Peyer's patch (tissue), 4 donors: ENCODE measurements at places on chromosomes 4 and X.

GRCh38 chr4:113907559-113907958 lies 71.9 kb downstream of the ARSJ start:
- no peak for DNase-seq

GRCh38 chrX:2584251-2585157 lies 83.7 kb upstream of the DHRSX start:
- no peak for DNase-seq

GRCh38 chrX:154437971-154438893 lies 1.3 kb downstream of the GDI1 start:
- no peak for DNase-seq

- no peak for DNase-seq
These were observed 12.9 kb downstream of the TLR10 start for GRCh38 chr4:38769857-38770256.

GRCh38 chrX:69268611-69269010 lies 103.4 kb upstream of the PJA1 start:
- no peak for DNase-seq

GRCh38 chr4:79050541-79050880 lies 111.3 kb upstream of the PAQR3 start:
- DNase-seq, result no peak

- no peak for DNase-seq
These were observed 56.6 kb downstream of the AREG start for GRCh38 chr4:74501579-74501978.

DNA sequence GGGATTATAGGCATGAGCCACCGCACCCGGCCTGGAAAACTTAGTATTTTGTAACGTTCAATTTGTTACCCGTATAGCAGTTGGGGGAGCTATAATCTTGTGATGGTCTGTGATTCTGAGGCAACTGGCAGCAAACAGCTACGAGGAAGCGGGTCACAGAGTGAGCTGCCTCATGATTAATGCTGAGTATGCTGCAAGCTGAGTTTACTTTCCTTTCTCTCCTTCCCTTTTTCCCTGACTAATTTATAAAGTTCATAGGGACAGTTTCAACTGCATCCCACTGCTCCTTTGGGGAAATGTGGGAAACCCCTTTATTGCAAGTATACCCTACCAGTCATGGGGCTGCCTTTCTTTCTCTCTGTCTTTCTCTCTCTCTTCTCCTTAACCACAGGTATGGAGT lies 17.7 kb upstream of the ELOVL6 start:
- DNase-seq, result no peak

- DNase-seq, result no peak
These were observed 99.6 kb upstream of the AFAP1 start for GRCh38 chr4:8039290-8039689.

- no peak for DNase-seq
These were observed 10.7 kb upstream of the EPGN start for GRCh38 chr4:74297539-74297938.

- DNase-seq, result no peak
These were observed 343.6 kb downstream of the SPRY1 start for GRCh38 chr4:123740236-123740635.

DNA sequence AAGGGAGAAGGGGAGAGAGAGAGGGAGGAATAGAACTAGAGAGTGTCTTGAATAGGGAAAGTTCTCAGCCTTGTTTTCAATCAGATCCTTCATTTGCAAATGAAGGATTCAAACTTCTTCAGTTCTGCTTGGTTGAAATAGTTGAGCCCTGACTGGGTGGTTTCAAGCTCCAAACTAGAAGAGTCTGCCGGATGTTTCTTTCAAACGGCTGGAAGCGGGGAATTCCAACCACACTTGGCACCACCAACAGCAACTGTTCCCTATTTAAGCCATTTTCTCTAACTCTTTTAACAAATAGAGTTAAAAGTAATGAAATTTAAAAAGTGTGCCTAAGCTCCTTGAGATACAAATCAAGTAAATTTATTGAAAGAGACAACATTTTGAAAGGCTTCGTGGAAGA lies 67.5 kb upstream of the DDX60 start:
- no peak for DNase-seq

GRCh38 chr4:38740303-38740702 lies 42.5 kb downstream of the TLR10 start:
- no peak for DNase-seq

- DNase-seq, result no peak
These were observed 225.5 kb upstream of the JADE1 start for GRCh38 chr4:128583753-128584712.

DNA sequence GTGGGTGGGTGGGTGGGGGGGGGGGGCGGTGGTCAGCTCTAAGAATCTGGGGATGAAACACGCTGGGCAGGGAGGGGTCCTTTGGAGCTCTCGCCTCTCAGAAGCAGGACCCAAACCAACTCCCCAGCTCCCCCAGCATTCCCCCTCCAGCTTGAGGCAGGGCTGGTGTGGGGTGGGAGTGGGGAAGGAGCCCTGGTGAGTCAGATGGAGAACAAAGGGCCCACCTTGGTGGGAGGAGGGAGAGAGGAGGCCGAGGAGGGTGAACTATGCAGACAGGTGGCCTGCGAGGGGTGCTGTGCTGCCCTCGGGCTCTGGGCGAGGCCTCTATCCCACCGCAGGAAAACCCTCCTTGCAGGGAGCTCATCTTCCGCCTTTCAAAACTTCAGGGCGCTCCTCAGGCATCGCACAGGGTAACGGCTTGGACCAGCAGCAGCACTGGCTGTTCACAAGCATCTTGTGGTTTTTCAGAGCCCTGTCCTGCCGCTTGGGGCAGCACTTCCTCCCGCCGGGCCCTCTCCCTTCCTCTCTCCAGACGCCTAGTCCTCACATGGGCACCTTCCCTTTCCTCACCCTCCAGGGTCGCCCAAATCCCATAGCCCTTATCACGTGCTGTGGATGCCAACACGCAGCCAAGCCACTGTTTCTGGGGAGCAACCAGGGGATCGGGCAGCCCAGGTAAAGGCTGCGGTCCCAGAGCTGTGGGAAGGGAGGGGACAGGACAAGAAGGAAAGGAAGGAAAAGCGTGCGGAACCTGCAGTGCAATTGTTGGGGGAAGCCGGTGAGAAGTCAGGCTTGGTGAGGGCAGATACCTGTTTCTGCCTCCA lies 34.0 kb upstream of the GRPEL1 start:
- DNase-seq, result peak; percentile 88

DNA sequence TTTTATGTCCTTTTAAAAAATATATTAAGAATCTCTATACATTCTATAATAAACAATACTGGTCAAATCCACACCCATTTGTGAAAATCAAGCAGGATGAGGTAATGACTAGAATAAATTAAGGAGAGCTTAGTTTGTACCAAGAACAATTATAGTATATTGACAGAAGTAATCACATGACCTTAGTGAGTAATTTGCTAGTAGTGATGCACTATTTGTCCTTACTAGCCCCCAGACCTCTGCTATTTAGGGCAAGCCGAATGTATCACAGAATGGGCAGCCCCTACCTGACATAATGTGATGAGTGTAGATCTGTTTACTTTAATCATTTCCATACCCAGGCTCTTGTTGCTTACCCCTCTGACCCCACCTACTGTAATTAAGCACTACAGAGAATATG lies 15.8 kb downstream of the ATP1B4 start:
- no peak for DNase-seq
